ENCODE measurements at places on chromosomes 1 and 21. TPM values are rescaled to one million over a fixed set of nuclear protein-coding genes. Genes with fewer than 3 reads are reported as not detected.

Gene KIAA1614
- 8.5 TPM for polyA plus RNA-seq

Gene SLC25A34
- polyA plus RNA-seq = 2.2 TPM

Gene IGSF3
- 31.0 TPM for polyA plus RNA-seq

Gene PTGS2
- 1.2 TPM for polyA plus RNA-seq

Gene KLF17
- polyA plus RNA-seq = not detected

Gene LRRC8C
- 8.4 TPM for polyA plus RNA-seq

Gene CDK18
- polyA plus RNA-seq = 20.1 TPM

DNA sequence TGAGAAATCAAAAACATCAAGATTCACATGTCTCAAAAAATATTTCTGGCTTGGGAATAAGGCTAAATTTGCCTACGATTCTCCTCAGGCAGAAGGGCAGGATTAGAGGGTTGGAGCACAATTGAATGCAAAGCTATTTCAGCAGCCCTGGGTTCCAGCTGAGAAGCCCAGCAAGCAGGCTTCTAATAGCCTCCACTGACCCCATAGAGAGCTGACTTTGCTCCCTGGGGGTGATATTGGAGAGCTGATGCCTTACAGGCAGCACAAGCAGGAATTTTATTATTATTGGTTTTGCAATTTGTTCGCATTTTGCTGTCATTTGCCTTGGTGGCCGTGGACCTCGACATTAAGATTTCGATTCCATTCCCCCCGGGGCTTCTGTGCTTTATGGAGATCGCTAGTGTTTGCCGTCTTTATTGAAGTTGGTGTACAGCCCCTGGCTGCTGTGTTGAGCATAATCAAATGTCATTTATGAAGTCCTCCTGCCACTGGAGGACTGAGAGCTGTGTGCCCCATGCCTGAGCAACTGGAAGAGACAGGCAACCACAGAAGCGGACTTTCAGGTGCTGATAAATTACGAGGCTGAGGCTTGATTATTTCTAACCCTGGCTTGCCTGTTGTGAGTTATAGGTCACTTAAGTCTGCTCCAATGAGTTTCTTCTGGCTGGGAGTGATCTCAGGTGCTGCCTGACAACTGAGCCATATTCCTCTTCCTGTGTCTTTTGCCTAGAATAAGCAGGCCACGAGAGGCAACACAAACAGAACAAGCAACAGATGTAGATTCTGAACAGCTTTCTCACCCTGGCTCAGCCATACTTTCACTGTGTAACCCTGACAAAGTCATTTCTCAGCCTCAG, 518.4 kb upstream of the CAMK1G start:
- DNase-seq = no peak

- no peak for DNase-seq
Measured at GRCh38 chr1:62720946-62721554, 32.9 kb upstream of the DOCK7 start.

- DNase-seq = no peak
Measured at GRCh38 chr1:17673329-17674072, 81.6 kb upstream of the ACTL8 start.

GRCh38 chr1:205774198-205775014, 876 bp downstream of the RAB29 start:
- no peak for DNase-seq

GRCh38 chr1:20346433-20346832, 55.8 kb downstream of the VWA5B1 start:
- DNase-seq = no peak

DNA sequence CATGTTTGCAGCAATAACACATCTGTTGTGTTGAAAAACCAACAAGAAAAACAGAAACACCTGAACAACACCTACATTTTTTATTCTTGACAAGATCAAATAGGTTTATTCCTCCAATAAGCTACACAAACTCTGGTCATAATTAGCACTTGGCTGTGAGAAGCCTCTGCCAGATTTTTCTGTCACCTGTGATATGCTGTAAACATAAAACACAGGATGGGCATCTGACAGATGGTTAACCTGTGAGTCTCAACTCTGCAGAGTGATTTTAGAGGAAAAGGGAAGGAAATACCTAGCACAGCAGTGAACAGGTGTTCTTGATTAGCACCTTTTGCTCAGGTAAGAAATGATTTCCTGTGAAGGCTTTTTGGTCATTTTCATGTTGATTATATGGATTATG, 175.4 kb upstream of the COA6 start:
- DNase-seq = no peak

- no peak for DNase-seq
Measured at GRCh38 chr1:226688808-226689207, 50.3 kb downstream of the ITPKB start.

DNA sequence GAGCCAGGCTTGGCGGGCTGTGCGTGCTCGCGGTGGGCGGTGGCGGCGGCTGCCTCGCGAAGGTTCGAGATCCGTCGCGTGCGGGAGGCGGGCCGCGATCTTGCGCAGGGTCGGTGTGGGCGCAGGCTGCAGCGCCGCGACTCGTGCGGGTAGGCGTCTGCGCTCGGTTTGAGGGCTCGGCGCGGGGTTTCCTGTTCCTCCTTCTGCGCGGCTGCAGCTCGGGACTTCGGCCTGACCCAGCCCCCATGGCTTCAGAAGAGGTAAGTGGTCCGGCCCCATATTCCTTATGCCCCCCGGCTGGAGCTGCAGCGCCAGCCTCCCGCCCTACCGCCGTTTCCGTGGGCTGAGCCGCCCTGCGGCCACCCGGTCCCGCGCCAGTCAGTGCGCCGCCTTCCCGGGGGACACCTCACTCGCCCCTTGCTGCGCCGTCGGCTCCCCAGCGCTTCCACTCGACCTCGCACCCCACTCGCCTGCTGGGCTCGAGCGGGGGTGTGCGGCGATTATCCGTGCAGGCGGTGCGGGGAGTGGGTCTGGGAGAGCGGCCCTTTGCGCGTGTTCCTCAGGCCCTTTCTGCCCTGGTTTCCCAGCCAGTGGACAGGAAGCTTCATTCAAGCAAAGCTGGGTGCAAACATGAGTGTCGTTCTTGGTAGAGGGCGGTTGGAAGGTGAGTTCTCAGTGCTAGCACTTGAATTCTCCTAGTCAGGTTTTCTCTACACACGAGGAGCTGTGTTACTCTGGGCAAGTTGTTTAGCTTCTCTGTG, at the start of gene CACYBP:
Gene CACYBP, plus strand, starts transcription at position 12 of the 761 bp plus-strand sequence. Its CDS starts 234 bp downstream, at position 246.
- no peak for DNase-seq

GRCh38 chr1:60503266-60503925, 429.8 kb upstream of the C1orf87 start:
- DNase-seq = no peak

- no peak for DNase-seq
Measured at GRCh38 chr1:248821101-248821500, 4.6 kb downstream of the SH3BP5L start.

- no peak for DNase-seq
Measured at GRCh38 chr1:59308839-59309238, 11.9 kb downstream of the FGGY start.

DNA sequence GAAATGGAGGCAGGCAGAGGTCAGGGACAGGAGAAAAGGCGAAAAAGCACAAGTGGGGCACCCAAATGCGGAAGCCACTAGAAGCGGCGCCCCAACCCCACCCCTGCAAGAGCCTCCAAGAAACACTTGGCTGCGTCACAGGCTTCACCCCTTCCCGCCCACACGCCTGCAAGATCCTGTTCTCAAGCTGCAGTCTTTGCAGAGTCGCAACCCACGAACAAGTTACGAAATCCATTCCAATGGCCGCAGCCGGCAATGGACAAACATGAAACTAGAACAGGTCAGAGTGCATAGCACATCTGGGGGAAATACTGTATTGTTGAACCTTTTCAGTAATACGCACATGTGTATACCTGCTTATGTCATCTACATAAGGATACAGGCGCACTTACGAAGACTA, 103.6 kb downstream of the PSMG1 start:
- DNase-seq = no peak

DNA sequence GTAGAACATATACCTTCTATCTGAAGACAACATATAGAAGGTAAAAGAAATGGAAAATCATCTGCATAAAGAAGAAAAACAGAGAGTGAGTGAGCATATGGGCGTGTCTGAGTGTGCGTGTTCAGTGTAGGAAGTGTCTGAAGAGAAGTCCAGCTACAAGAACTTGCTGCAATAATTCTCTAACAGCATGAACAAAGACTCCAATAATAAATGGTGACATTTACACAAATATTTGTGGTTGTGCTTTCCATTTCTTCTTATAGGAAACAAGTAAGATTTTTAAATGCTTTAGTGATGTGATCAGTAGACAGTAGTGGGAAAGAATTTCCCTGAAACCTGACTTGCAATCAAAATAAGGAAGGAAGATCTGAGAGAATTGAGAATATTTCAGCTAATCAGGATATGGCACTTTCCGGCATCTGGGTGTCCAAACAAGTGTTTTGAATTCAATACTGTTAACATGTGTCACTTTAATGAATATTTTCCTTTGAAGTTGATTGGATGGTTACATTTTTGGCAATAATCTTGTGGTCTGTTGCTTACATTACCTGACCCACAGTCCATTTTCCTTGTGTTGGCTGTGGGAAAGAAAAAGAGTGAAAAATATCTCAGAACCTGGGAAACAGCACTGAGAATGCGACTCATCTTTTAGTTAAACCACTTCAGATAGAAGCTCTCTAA, 154.0 kb downstream of the TGFB2 start:
- no peak for DNase-seq

DNA sequence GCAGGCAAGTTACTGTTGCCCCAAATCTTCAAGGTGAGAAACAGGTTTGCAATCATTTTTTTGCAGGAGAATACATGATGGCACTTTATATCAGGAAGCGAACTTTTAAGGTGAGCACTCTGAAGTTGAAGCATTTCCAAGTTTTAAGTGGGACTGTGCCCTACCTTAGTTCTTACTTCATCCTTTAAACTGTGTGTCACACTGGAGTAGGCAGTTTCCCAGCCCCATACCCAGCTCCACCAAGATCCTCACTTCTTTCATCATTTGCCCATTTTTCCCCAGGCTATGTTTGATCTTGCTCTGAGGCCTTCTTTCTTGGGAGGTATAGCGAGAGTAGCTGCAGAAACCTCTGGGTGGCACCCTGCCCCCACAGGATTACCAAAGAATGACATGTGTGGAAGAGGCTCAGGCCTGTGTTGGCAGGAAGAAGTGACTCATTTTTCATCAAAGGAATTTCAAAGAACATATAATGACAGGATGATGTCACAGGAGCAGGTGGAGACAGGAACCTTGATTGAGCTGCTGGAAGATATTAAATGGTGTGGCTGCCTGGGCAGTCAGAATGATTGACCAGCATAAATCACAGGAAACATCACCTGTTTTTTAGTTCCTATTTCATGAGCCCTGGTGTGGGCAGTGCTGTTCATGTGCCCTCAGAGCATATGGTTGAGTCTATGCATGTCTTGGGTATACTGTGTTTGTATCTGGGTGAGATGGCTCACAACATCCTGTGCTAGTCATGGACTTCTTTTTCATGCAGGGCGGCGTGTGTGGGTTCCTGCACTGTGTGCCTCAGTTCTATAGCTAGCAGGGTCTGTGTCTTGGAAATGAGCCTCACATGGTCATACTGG, 20.8 kb upstream of the MACF1 start:
- no peak for DNase-seq

GRCh38 chr1:50702395-50702794, 257.7 kb downstream of the FAF1 start:
- DNase-seq = no peak

All from right renal pelvis (tissue), 4 donors.